ENCODE measurements at places on chromosomes 3 and 15.
A peak's percentile ranks its signal among the peaks of the same experiment; 100 is the strongest.

DNA sequence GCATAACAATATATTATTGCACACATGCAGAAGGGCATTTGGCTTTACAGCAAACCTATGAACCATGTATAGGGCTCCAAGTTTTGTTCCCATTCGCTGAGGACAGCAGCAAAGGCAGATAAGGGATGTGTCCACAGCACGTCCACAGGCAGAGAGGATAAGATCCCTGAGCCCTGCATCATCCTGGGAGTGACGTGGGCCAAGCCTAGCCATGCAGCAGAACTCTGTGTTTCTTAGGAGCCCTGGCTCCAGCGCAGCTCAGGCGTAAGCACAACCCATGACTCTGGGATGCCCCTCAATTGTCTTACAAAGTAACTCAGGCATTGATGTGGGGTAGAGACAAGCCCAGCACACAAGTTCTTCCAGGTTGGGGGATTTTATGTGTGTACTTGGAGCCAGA lies 194.3 kb upstream of the CTDSPL start:
- no peak for DNase-seq

GRCh38 chr3:11845651-11846050 lies 1.0 kb downstream of the TAMM41 start:
- DNase-seq, result peak; percentile 2

DNA sequence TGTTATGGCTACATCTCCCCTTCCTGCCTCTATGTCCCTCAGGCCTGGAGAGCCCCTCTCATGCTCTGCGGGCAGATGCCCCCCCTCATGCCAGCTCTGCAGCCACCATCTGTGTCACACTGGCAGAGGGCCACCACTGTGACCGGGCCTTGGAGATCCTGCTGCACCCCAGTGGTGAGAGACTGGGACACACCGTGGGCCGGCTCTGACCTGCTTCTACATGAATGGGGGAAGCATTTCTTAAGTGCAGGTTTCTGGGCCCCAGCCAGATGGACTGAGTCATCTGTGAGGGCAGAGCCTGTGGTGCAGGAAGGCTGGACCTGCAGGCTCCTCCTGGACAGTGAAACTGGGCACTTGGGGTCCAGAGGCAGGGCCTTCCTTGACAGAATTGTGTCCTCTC lies 4.8 kb downstream of the VWA5B2 start:
- no peak for DNase-seq

- DNase-seq, result no peak
Measured at GRCh38 chr3:128803307-128803706, 76.1 kb upstream of the ACAD9 start.

DNA sequence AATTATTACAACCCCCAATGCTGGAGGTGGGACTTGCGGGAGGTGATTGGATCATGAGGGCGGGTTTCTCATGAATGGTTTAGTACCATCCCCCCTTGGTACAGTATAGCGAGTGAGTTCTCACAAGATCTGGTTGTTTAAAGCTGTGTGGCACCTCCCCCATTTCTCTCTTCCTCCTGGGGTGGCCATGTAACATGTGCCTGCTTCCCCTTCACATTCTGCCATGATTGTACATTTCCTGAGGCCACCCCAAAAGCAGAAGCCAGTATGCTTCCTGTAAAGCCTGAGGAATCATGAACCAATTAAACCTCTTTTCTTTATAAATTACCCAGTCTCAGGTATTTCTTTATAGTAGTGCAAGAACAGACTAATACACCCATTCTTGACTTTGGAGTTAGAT lies 20.3 kb upstream of the PROK2 start:
- no peak for DNase-seq

- DNase-seq, result no peak
Measured at GRCh38 chr15:93378558-93378957, 289.5 kb upstream of the RGMA start.
